ENCODE measurements at places on chromosomes 4 and X. TPM values are rescaled to one million over a fixed set of nuclear protein-coding genes. Genes with fewer than 3 reads are reported as not detected.

GRCh38 chr4:138348055-138348454, 105.9 kb upstream of the SLC7A11 start:
- DNase-seq = no peak

DNA sequence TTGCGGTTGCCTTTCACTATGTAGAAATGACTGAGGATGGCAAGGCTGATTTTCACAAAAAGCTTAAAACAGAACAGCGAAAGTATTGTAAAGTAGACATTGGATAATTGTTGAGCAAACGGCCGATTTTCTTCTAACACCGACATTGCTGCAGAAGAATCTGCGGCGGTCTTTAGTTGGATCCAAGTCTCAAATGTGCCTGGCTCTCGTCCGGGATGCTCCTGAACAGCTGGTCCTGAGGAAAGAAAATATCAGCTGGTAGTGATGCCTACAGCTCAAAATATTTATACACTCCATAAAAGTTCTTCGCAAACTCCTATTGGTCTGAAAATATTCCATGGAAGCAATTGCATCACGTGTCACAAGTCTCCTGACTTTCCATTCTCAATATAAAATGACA, at the start of gene ASB5:
ASB5 (minus strand) TSS at position 260 of the 400 bp plus-strand sequence; CDS start at position 146, 114 bp downstream.
- no peak for DNase-seq

UGT2B28 gene
- total RNA-seq = not detected

DNA sequence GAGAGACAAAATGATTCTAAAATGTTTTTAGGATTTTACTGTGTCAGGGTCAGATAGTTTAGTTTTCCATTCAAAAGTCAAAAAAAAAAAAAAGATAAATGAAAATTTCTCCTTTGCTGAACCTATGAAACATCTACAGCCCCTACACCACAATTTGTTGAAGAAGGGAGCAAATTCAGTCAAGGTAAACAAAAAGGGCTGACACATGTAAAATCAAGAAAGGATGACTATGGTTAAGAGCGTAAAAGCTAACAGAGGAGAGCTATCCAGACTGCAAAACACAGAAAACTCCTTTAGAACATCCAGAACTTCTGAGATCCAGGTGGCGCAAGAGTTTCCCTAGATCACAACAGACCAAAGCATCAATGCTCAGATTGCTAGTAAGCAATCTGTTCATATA, 72.2 kb downstream of the RAB28 start:
- DNase-seq = no peak

PGAM4 gene
- total RNA-seq = not detected

DNA sequence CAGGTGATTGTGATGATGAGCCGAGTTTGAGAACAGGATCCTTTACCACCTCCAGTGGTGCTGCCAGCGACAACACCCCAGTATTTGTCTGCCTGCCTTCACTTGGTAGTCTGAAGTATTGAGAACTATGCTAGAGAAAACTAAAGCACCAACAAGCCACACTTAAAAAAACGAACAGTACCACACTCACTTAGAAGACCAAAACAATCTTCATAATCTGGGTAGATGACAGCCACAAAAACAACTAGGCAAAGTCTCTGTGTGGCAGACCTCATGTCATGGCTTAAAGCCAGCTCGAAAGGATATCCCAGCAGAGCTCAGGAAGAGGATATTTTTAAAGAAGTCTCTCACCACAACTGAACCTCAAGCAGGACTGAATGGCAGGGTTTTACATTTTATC, 236.0 kb downstream of the GPC3 start:
- DNase-seq = no peak

ZC4H2 gene
- total RNA-seq = 37.0 TPM

- DNase-seq = no peak
These were observed 34.9 kb upstream of the NFKB1 start for GRCh38 chr4:102466298-102466697.

DNA sequence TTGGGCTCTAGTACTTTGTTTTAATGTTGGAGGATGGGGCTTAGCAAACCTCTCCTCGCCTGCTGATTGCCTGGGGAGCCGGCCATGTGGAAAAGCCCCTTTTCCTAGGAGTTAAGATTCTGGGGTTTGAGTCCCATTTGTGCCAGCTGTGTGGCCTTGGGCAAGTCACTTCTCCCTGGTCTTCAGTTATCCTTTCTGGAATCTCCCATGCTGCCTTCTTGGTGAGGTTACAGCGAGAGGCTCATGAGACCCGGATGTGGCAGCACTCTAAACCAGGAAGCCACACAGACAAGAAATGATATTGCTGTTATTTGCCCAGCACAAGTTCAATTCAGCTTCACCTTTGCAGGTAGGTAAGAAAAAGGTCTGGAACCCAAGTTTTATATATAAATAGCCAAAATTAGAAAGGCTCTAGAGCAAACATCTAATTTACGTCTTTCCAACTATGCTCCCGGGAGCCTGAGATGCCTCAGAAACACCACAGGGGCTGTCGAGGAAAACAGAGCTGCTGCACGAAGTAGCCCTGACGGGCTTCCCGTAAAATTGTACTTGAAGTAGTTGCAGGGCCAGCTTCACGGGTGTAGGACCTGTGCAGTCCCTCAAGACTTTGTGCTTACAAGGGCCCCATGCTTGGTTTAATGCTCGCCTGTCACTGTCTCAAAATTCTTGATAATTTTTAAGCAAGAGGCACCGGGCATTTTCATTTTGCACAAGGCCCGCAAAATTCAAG, 8.3 kb upstream of the SASH3 start:
- DNase-seq = no peak

- no peak for DNase-seq
These were observed 579 bp downstream of the OGT start for GRCh38 chrX:71533516-71533850.

DNA sequence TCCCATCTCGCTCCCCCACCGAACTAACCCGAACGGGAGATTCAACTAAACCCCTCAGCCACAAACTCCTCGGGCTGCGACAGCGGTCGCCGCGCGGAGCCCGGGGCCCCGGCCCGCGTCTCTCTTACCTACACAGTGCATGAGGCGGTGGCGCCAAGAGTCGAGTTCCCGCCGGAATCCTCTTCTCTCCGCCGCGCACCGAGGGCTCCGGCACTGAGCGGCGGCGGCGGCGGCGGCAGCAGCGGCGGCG, 160 bp downstream of the LCORL start:
- no peak for DNase-seq

MRFAP1L1 gene
- total RNA-seq = 64.9 TPM

LYAR gene
- total RNA-seq = 18.7 TPM

DNA sequence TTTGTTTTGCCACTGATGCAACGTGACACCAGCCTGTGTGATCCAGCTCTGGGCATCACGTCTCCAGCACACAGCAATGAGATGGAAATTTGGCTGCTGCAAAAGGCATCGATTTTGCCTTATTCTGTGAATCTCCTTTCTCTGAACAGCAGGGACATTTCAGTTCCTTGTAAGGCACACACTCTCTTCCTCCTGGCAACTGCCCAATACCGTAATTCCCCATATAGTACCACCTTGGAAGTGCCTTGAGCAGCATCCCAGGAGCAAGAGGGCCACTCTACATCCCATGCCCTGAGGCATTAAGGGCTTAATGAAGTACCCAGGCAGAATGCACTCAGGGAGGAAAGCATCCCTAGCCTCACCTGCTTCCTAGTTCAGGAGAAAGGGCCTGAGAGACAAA, 10.5 kb upstream of the MAMLD1 start:
- no peak for DNase-seq
